ENCODE measurements at places on chromosomes 2 and 18.
A peak's percentile ranks its signal among the peaks of the same experiment; 100 is the strongest.

GRCh38 chr18:10522574-10522973, 3.3 kb upstream of the NAPG start:
- no peaks in the 10 kb centered on the region for H3K36me3 ChIP-seq
- no peak overlapping the region for H3K27ac ChIP-seq
- no peak for DNase-seq
- no peak overlapping the region for H3K4me3 ChIP-seq
- H3K27me3 ChIP-seq = no peaks in the 10 kb centered on the region

DNA sequence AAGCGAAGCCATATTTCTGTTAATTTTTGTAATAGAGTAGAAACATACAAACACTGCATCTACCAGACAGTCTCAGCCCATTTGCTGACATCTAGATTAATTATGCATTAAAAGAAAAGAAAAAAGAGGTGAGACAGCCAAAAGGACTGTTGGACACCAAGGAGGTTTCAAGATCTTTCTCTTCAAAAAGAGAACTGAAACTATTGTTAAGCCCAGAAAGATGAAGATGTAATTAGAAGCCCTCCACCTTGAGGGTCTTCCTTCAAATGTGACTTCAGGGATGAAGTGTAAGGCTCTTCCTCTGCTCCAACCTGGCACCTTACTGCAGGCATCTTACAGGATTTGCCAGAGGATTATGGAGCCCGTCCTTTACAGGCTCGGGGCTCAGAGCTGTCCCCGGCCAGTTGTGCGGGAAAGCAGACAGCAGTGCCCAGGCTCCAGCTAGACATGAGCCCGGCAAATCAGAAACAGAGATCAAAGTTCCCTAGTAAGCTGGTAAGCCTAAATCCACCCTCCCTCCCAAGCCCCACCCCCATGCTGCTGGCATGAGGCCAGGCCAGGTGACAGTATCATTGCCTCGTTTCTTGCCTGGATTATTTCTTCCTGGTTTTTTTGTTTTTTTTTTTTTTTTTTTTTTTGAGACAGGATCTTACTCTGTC, 38.9 kb downstream of the ADI1 start:
- H3K27me3 ChIP-seq = no peaks in the 10 kb centered on the region
- 0 out of 2 replicates have a peak, but pooled peaks cover 4% of the 10 kb centered on the region for H3K36me3 ChIP-seq
- H3K4me3 ChIP-seq = no peak overlapping the region
- H3K4me1 ChIP-seq = no peaks in the 10 kb centered on the region
- H3K27ac ChIP-seq = no peak overlapping the region

DNA sequence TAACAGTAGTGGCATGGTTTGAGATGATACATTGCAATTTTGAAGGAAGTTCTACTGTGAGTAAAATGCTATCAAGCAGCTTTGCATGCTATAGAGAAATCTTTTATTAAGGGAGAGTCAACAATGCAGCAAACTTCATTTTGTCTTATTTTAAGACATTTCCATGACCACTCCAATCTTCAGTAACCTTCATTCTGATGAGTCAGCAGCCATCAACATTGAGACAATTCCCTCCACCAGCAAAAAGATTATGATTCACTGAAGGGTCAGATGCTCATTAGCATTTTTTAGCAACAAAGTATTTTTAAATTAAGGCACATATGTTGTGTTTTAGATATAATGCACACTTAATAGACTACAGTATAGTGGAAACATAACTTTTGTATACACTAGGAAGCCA, 235.7 kb downstream of the DSC3 start:
- H3K36me3 ChIP-seq = no peaks in the 10 kb centered on the region
- H3K4me1 ChIP-seq = no peaks in the 10 kb centered on the region
- no peaks in the 10 kb centered on the region for H3K27me3 ChIP-seq
- H3K27ac ChIP-seq = no peak overlapping the region

DNA sequence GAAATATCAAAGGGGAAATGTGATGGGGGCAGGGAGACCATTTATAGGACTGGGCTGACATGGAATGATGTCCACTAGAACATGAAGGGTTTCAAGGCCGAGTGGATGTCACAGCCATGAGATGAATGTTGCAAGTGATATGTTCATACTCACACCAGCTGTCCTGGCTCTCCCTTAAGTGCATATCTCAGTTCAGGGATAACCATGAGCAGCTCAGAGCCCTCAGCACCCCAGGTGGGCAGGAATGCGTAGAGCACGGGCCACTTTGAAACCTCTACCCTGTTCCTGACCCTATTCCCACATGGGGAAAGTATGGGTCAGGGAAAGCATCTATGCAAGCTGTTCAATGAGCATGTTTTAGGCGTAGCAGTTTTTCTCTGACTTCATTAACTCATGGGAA, 12.4 kb upstream of the EML4 start:
- H3K36me3 ChIP-seq = no peaks in the 10 kb centered on the region
- H3K4me1 ChIP-seq = no peaks in the 10 kb centered on the region
- DNase-seq = no peak
- H3K27me3 ChIP-seq = no peaks in the 10 kb centered on the region

GRCh38 chr18:79780547-79780946, 17.2 kb upstream of the KCNG2 start:
- H3K27ac ChIP-seq = no peak overlapping the region
- no peak overlapping the region for H3K4me3 ChIP-seq
- H3K36me3 ChIP-seq = no peaks in the 10 kb centered on the region
- DNase-seq = peak; percentile 25
- no peaks in the 10 kb centered on the region for H3K27me3 ChIP-seq

DNA sequence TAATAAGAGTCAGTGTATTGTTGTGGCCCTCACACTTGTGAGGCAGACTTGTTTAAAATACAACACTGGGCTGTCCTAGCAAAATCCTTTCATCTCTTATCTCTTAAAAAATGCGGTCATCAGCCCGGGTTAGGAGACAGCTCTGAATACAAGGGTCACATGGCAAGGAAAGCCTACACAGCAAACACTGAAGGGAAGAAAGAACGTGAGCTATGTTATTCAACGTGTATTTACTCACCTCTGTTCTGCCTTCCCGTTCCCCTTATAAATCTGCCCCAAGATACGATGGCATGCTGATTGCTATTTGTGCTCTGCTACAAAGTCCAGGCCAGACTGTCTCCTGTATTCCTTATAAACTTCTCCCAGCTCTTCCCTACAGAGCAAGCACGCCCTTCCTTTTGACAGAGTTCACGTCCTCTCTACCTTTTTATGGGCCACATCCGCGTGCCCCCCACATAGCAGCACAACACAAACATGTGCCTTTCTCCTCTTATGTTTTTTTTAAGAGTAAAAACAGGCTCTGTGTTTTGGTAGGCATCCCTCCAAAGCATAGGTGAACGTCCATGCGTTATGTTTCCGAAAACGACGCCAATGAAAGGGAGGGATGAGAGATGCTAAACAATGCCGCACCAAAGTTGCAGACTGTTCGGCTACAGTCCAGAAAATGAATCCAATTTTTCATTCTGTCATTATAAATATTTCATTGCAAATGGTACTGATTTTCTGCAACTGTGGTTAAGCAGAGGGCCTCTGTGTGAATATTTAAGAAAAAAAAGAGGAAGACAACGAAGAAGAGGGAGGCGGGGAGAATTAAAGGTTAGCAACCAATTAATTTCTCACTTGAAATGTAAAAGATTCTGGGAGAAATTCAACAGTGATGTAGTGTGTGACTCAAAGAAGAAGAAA, 274.7 kb downstream of the ZNF521 start:
- no peaks in the 10 kb centered on the region for H3K4me1 ChIP-seq
- DNase-seq = no peak
- H3K27me3 ChIP-seq = no peaks in the 10 kb centered on the region
- H3K4me3 ChIP-seq = no peak overlapping the region
- no peaks in the 10 kb centered on the region for H3K36me3 ChIP-seq

Data from RWPE2 (cell line).